NCI-H460 (cell line): ENCODE measurements at places on chromosomes 6 and 20. TPM values are rescaled to one million over a fixed set of nuclear protein-coding genes. Genes with fewer than 3 reads are reported as not detected.

DNA sequence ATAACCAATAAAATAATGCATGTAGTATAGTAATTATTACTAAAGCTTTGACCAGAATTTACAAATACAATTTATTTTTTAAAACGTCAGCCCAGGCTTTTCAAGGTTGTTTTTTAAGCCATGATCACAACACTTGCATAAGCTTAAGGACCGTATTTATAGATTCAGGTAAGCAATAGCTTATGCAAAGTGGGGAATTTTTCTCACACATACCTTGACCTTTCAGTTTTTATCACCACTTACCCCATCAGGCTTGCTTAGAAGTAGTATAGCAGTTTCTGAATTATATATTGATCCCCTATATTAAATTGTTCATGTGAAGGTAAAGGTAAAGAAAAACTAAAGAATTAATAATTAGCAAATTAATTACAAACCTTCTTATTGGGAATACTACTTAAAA lies 232.3 kb upstream of the FKBP1C start:
- no peak for DNase-seq

DNA sequence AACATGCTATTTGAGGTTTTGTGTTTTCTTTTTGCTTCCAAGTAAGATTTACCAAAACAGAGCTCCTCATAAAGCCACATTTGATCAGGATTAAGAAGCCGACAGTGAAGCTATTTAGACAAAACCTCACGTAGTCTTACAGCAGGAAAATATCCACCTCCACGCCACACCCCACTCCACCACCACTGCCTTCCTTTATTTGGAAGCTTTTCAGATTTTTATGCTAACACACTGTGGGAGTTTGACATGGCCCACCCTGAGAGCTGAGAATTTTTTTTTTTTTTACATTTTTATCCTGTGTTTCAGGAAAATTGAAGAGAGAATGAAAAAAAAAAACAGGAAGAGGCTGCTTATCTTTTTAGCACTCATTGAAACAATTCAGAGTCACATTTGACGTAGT lies 104.8 kb upstream of the MC3R start:
- DNase-seq, result no peak

- no peak for DNase-seq
These were observed 22.6 kb downstream of the EDN1 start for GRCh38 chr6:12312736-12313135.

MAP3K5 gene
- total RNA-seq, result 5.9 and 6.8 TPM in 2 replicates

GRCh38 chr6:56292505-56293181 lies 45.3 kb upstream of the COL21A1 start:
- peak; percentile 49 for DNase-seq

GRCh38 chr6:25990172-25990873 lies 27.7 kb downstream of the TRIM38 start:
- DNase-seq, result no peak

- no peak for DNase-seq
These were observed 103.2 kb upstream of the TNFAIP3 start for GRCh38 chr6:137763886-137764285.

- no peak for DNase-seq
These were observed 1.5 kb downstream of the EPM2A start for GRCh38 chr6:145733810-145734209.

HLA-DQB1 gene
- total RNA-seq, result 0.17 TPM in 1 of 2 replicates, not detected in the other

GRCh38 chr20:52056203-52057062 lies 135.1 kb downstream of the ZFP64 start:
- DNase-seq, result no peak

TBXT gene
- 2,009 and 2,059 TPM in 2 replicates for total RNA-seq
